ENCODE measurements at places on chromosomes 11 and 22.
A peak's percentile ranks its signal among the peaks of the same experiment; 100 is the strongest.

- DNase-seq: no peak
Observed at GRCh38 chr11:62413060-62413696, 5.7 kb upstream of the SCGB1A1 start.

DNA sequence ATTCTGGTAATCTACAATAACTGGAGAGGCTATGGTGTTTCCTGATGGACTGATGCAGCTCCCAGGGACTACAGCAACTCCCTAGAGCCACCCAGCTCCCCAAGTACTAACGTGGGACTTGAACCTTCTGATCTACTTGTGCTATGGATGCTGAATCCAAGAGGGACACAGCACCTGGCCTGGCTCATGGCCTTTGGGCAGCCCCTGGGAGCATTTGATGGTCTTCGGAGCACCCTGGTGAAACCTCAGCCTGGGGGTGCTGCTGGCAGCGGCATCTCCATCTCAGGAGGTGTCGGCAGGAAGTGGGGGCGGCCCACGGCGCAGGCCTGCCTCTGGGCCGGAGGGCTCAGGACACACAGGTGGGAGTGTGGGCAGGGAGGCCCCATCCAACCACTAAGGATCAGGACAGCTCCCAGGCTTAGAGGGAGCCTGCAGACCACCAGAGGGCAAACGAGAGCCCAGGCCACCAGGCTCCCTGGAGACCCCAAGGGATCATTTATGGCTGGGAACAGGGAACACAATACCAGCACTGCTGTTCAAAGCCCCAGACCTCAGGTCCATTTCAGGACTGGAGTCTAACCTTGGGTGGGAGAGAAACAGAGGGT lies 8.7 kb downstream of the EHD1 start:
- peak; percentile 72 for DNase-seq

DNA sequence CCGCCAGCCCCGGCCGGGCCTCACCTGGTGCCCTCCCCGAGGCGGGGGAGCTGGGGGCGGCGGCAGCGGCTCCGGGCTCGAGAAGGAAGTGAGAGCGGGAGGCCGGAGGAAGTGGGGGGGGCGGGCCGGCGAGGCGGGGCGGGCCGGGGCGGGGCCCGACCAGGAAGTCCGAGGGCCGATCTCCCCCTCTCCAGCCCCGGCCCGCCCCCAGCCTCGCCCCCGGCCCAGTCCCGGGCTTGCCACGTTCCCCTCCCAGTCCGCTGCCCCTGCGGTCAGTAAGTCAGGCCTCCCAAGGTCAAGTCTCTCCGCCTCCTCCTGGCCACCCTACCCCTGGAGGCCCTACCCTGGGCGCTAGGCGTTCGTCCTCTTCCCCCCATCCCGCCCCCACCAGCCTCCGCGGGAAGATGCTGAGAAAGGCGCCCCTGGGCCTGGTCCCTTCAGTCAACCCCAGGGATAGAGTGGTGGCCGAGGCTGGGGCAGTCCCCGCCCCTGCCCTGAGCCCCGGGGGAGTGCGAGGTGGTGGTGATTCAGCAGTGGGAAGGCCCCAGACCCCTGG lies at the start of gene RHOG:
Gene RHOG, minus strand, starts transcription at position 90 of the 556 bp plus-strand sequence. CDS start 12,821 bp downstream, outside the sequence.
- DNase-seq: no peak

DNA sequence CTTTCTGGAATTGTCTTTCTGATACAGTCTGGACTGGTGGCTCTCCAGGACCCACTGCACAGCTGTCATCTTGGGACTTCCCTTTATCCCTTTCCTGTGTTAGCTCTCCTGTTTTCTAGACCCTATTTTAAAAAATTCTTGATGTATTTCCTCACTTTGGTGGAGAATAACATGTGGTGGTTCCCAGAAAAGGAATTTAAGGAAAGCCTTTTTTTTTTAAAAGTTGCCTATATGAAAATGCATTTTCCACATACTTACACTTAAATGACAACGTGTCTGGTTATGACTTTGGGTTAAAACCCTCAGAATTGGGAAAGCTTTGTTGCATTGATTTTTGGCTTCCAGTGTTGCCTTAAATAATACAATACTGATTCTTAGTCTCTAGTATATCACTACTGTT lies 400.7 kb downstream of the TMEM135 start:
- no peak for DNase-seq

- peak; percentile 48 for DNase-seq
Observed at GRCh38 chr22:39384750-39385480, 14.7 kb upstream of the TAB1 start.

- peak; percentile 10 for DNase-seq
Observed at GRCh38 chr11:83990160-83990733, 704.1 kb upstream of the CCDC90B start.

- DNase-seq: peak; percentile 82
Observed at GRCh38 chr11:112555491-112556364, 295.1 kb upstream of the PLET1 start.

GRCh38 chr11:75716659-75717058 lies 979 bp upstream of the MOGAT2 start:
- no peak for DNase-seq

GRCh38 chr11:83601914-83602527 lies 315.9 kb upstream of the CCDC90B start:
- no peak for DNase-seq

DNA sequence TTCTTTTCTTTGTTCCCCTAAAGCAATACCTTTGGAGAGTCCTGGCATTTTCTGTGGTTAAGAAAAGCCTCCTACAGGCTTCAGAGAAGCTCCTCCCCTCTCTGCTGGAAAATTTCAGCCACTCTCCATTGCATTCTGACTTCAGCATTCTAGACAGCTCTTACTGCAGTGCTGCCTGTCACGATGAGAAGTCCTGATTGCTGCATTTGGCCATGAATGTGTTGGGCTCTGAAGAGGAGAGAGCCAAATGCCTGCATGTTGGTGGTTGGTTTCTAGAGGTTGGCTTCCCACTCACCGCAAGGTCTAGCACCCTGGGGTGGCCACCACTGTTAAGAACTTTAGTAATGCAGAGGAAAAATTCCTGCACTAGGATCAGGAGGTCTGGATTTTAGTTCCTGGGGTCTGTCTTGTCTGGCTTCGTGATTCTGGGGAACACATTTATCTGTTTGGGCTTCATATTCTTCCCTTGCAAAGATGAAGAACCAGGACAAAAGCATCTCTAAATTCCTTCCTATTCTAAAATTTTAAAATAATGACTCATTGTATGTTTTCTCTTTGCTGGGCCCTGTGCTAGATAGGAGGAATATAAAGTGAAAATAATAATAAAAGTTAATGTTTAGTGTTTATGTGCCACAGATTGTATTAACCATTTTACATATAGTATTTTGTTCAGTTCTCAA lies 38.1 kb downstream of the COA4 start:
- no peak for DNase-seq

- no peak for DNase-seq
Observed at GRCh38 chr11:76791861-76792260, 8.7 kb downstream of the TSKU start.

- no peak for DNase-seq
Observed at GRCh38 chr22:48905206-48905975, 922.3 kb downstream of the BRD1 start.

- no peak for DNase-seq
Observed at GRCh38 chr11:66665369-66665768, 12.3 kb downstream of the RBM4B start.

- DNase-seq: no peak
Observed at GRCh38 chr22:22881116-22882000, 6.3 kb upstream of the IGLL5 start.

- DNase-seq: no peak
Observed at GRCh38 chr22:49962751-49963646, 2.4 kb downstream of the PIM3 start.

DNA sequence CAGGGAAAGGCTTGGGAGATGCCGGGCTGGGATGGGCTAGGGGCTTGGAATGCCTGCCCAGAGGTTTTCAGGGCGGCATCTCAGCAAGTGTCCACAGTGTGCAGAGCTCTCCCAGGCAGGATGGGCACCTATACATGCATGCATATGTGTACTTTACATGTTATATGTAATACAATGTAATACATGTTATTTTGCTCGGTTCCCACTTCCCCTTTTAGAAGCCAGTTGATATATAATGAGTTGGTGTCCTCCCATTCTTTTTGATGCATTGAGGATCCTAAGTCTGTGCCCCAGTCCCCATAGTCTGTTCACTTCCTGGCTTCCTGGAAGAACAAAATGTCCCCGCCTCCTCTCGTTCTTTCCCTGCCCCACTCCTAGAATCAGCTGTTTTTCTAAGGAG lies 20.1 kb upstream of the EIF3D start:
- DNase-seq: no peak
